Lower leg skin (tissue), 4 donors: ENCODE measurements at places on chromosomes 13 and 19.
A peak's percentile ranks its signal among the peaks of the same experiment; 100 is the strongest.

DNA sequence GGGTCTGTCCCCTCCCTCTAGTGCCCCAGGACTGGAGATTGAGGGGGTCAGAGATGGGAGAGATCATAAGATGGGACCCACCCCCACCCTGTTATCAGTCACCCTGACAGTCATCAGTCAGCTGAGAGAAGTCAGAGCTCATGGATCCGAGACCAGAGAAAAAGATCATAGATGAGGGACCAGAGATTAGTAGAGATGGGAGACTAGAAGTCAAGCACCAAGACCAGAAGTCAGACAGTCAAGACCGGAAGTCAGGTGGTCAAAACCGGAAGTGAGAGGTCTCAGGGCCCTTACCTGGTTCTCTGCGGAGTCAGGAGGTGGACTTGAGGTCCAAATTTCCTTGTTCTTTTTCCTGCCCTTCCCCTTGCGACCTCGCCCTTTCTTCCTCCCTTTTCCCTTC is 7.0 kb downstream of the COL5A3 start:
- DNase-seq = no peak

DNA sequence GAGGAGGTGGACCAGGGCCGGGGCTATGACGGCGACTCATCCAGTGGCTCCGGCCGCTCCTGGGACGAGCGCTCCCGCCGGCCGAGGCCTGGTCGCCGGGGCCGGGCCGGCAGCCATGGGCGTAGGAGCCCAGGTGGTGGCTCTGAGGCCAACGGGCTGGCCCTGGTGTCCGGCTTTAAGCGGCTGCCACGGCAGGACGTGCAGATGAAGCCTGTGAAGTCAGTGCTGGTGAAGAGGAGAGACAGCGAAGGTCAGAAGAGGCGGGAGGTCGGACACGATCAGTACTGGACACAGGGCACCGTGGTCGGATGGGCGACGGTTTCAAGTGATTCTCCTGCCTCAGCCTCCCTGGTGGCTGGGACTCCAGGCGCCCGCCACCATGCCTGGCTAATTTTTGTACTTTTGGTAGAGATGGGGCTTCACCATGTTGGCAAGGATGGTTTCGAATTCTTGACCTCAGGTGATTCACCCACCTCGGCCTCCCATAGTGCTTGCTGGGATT is 22.3 kb downstream of the TJP3 start:
- no peak for DNase-seq

DNA sequence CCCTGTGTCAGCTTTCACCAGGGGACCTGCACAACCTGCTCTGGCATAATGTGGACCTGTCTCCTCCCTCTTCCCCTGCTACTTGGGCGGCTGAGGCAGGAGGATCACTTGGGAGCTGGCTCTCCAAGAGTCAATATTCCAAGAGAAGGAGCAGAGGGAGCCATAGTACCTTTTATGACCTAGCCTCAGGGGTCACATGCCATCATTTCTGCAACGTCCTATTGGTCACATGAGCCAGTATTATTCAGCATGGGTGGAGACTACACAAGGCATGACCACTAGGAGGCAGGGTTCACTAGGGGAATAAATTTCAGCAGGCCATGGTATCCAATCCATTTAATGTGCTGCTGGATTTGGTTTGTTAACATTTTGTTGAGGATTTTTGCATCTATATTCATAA is 12.0 kb upstream of the SHFL start:
- DNase-seq = no peak

GRCh38 chr13:112771139-112771876 is 81.5 kb downstream of the ATP11A start:
- no peak for DNase-seq

GRCh38 chr13:40564342-40565001 is 102.0 kb downstream of the FOXO1 start:
- no peak for DNase-seq

DNA sequence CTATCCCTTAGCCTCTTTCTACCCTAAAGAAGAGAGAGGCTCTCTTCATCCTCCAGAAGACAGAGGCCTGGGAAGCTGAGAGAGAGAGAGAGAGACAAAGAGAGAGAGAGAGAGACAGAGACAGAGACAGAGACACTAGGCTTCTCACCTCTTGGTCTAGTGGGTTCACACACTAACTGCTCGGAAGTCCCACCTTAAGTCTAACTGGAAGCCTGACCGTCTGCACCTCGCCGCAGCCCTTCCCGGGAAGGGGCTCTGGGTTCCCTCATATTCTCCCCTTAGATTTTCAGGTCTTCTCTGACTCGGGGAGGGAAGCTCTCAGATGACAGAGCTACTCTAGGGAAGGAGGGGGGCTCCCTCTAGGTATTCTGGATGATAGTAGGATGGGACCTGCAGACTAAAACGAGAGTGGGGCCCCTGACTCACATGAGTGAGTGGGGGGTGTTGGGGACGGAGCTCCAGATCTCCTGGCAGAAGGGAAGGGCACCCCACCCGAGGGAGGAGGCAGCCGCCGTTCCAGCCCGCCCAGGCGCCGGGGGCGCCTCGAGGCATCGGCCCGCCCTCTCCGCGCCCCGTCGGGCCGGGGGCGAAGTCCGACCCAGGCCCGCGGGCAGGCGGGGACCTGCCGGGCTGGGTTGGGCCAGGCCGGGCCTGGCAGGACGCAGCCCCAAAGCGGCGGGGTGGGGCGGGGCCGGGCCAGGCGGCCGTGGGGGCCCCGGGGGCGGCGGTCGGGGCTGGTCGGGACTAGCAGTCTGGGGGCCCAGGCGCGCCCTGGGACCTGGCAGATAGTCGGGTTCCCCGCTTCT is 2.0 kb upstream of the JUNB start:
- peak; percentile 49 for DNase-seq
